ENCODE measurements at places on chromosomes 4 and X.

DNA sequence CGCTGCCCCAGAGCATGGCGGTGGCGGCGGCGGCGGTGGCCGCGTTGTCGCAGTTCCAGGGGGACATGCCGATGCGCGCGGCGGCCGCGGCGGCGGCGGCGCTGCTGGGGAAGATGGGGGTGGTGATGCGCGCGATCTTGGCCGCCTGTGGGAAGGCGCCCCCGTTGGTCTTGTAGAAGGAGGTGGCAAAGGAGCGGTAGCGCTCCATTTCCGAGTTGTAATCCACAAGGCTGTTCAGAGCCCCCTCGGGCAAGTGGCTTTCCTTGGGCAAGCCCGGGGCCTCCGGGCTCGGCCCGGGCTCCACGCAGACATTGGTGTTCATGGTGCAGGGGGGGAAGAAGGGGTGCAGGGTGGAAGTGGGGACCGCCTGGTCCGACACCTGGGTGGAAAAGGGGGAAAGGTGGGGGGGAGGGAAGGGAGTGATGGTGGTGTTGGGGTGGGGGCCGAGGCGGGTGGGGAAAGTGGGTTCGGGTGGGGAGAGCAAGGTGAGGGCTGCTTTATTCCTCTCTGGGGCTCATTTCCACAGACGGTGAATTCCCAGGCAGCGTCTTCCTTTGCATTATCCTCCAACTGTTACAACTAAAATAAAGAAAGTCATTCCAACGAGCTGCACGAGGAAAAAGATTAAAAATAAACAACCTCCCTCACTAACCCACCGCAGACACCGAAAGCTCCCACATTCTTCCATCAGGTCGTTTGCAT, 3.1 kb downstream of the CXXC4 start:
- DNase-seq, result peak; percentile 52

- DNase-seq, result peak; percentile 56
Measured at GRCh38 chr4:185597532-185598188, 62.4 kb upstream of the PDLIM3 start.

GRCh38 chr4:125268068-125268755, 46.5 kb upstream of the FAT4 start:
- DNase-seq, result no peak

DNA sequence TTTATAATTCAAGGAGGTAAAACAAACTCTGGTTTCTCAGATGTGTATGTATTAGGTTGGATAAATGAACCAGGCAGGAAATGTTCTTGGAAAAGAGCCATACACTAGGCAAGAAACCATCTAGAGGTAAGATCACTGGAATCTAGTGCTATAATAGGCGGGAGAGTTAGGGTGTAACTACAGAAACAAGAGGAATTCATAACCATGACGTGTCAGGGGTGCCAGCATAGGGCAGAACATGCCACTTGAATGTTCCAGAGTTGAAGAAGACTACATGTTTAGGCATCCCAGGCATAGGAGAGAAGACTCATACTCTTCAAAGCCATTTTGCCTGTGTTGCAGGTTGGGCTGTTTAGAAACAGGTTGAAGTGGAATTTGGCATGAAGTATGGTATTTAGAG, 198.7 kb downstream of the CCNG2 start:
- no peak for DNase-seq

GRCh38 chr4:184096561-184097240, 121.0 kb downstream of the ENPP6 start:
- DNase-seq, result no peak

GRCh38 chrX:70429759-70430158, 6.6 kb downstream of the GDPD2 start:
- no peak for DNase-seq

GRCh38 chrX:133913009-133913408, 72.4 kb downstream of the GPC3 start:
- no peak for DNase-seq

- no peak for DNase-seq
Measured at GRCh38 chrX:65781845-65782244, 114.4 kb downstream of the MSN start.

DNA sequence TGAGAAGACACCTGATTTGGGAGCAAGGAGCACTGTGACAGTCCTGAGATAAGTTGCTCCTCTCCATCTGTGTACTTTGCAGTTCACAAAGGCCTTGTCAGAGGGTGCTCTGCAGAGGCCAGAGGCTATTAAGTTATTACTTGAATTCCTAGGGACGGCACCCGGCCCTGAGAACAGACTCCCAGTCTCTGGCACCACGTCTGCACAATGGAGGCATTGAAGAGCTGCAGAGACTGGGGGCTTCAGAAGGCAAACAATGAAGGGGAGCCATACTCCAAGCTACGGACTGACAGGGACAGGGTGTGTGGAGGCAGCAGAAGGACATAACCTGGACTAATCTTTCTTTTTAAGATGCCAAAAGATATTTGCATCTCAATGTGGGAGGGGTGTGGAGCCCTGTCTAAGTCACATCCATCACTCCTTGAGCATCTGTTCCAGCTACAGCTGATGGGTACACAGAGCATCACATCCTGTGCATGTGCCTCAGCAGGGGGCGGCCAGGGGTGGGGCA, 11.5 kb downstream of the RASGEF1B start:
- no peak for DNase-seq

DNA sequence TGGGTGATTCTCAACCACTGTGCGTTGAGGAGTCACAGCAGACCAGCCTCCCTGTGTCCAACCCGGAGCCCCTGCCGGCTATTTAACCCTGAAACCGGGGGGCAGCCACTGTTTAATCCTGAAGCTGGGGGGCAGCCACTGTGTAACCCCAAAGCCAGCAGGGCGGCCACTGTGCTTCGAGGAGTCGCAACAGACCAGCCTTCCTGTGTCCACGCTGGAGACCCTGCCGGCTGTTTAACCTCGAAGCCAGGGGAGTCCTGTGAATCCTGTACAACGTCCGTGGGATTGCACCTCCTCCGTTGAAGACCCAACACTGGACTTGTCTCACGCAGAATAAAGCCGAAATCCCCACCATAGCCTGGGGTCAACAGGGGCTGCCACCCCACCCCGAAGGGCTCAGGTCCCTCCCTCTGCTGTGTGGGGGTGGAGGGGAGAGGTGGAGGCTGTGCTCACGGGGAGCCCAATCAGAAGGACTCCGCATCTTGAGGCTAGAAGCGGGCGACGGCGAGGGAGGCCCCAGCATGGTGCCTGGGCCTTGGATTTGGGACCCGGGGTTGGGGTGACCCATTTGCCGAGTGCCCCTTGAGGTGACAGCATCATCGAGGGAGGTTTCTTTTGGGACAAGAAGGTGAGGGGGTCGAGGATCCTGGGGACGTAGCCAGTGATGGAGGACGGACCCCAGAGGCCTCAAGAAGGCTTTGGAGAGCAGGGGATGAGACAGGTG, 94.9 kb downstream of the ADRA2C start:
- no peak for DNase-seq

DNA sequence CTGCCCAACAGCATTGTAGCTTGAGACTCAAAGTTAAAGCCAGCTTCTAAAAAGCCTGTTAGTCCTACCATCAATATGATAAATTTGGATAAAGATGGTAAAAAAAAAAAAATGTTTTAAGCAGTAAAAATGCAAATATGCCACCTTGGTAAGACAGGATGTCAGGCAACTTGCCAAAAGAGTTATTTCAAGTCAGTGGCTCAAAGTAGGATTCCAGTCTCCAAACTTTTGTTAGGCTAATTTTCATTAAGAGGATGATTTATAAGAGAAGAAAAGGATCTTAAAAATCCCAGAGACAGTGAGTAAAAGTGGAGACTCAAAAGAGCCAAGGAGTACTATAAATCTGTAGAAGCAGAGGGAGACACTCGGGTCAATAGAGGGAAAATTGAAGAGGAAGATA, 47.5 kb downstream of the GASK1B start:
- DNase-seq, result no peak

DNA sequence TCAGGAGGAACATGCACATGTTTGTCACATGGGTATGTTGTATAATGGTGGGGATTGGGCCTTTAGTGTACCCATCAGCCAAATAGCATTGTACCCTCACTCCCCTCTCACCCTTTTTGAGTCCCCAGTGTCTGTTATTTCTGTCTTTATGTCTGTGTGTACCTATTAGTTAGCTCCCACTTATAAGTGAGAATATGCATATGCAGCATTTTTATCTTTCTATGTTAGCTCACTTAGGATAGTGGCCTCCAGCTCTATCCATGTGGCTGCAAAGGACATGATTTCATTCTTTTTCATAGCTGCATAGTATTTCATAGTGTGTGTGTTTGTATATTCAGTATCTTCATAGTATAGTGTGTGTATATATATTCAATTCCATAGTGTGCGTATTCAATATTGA, 64.6 kb downstream of the DCLK2 start:
- no peak for DNase-seq

- DNase-seq, result peak; percentile 19
Measured at GRCh38 chr4:127400731-127401346, 231.9 kb upstream of the INTU start.

GRCh38 chr4:86959588-86960500, 25.0 kb downstream of the AFF1 start:
- DNase-seq, result no peak

DNA sequence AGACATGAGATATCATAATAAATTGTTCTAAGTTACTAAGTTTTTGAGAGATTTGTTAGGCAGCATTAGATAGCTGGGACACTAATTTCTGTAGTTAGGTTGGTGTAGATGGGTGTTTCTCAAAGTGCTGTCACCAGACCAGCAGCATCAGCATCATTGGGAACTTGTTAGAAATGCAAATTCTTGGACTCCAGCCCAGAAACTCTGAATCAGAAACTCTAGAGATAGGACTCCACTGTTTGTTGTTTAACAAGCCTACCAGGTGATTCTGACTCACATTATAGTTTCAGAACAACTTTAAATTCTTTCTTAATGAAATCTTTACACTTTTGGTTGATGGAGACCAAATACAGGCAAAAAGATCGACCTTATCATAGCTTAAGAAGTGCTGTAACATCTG, 173.7 kb downstream of the PABPC4L start:
- DNase-seq, result peak; percentile 13

GRCh38 chr4:187840814-187841213, 154.8 kb upstream of the ZFP42 start:
- DNase-seq, result no peak

DNA sequence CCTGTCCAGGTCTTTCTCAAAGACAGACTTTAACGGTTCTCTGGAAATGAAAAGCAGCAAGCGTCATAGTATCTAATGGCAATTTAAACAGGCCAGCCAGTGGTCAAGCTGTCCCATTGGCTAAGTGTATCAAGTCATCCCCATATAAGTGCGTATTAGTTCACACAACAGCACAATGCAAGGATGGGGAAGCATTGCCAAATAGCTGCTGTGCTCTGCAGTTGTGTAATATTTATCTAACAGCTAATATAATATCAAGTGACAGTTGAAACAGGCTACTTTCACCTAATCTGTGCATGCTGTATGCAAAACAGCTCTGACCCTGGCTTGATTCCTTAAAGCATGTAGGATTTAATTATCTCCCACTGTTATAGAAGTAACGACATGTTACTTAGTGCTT, 134.8 kb upstream of the PPARGC1A start:
- no peak for DNase-seq

GRCh38 chr4:475962-476361, 23.0 kb downstream of the ZNF721 start:
- no peak for DNase-seq
